Hematopoietic multipotent progenitor cell (in vitro differentiated cells): ENCODE measurements at places on chromosomes 7 and 10. TPM values are rescaled to one million over a fixed set of nuclear protein-coding genes. Genes with fewer than 3 reads are reported as not detected.

STN1 gene
- 34.5 TPM for total RNA-seq

PLEKHS1 gene
- total RNA-seq: not detected

POLR2J2 gene
- total RNA-seq: 2.7 TPM

GJC3 gene
- total RNA-seq: 0.54 TPM

HOGA1 gene
- not detected for total RNA-seq

DNA sequence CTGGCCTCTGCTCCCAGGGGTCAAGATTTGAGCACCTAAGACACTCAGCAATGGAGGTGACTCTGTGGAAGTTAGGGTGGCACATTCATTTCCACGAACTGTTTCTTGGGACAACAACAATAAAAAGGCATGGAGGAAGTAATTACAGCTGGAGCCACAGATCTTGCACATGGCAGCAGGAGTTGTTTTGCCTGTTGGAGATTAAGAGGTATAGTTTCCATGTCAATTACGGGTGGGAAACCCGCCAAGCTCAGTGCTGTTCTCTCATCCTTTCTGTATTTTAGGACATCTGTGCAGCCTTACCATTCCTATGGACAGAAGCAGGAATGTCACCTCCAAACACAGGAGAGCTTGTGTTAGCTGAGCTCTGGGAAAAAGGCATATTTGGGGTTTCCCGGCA, 201.2 kb downstream of the SNX10 start:
- no peak for DNase-seq

DNA sequence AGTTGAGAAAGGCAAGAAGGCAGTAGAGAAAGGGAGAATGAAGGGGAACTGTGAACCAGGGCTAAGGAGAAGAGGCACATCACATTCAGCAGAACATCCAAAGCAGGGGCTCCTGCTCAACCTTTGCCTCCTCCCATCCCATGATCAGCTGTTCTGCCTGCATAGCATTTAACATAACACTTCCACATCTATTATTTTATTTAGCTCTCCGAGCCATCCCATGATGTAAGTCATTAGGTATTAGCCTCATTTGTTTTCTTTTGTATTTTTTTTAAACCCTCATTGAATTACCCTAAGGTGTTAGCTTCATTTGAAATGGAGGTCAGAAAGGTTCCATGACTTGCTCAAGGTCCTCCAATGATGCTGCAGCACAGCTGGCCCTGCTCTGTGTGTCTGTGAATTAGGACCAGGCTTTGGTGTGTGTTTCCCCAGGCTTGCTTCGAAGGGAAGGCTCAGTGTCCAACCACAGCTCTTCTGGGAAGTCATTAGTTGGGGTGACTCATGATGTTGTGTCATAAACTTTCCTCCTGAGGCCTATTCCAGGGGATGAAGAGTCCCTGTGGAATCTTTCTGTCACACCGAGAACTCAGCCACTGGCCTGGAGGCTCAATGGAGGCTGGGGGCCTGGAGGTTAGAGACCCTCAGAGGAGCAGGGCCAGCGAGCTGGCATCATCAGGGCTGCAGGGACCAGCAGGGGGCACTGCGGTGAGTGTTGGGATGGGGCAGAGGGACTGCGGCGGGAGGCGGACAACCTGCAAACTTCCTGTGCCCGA, 16.5 kb downstream of the NPFFR1 start:
- DNase-seq: no peak

DNA sequence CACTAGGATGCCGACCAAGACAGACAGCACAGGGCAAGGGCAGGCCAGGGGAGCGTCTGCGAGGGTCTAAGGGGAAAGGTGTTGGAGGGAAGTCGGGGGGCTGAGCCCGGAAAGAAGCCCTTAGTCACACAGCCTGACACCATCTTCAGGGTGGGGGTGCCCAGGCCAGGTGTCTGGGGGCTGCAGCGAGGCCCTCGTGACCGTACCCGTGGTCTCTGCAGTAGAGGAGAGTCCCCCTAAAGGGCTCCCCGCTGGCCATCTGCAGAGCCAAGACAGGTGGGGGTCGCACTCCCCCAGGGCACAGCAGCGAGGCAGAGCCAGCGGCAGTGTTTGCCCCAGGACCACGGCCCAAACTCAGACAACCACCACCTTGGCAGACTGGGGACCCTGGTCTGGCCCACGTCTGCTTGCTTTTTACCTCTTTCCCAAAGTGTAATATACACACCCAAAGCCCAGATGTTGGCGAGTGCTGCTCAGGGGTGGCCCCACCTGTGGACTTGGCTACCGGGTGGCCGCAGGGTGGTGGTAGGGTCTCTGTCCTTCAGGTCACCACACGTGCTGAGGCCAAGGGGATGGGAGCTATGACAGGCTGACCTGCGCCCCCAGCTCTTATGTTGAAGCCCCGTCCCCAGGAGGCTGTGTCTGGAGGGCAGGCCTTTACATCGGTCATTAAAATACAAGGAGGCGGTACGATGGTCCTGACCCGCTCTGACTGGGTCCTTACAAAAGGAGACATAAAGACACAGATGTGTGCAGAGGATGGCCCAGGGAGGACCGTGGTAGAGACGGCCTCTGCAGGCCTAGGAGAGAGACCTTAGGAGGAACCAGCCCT, 107.4 kb downstream of the DNAJB6 start:
- DNase-seq: no peak

GRCh38 chr7:76191783-76192240, 9.9 kb upstream of the SRRM3 start:
- no peak for DNase-seq

- no peak for DNase-seq
Measured at GRCh38 chr7:79157281-79157680, 296.2 kb downstream of the MAGI2 start.

DNA sequence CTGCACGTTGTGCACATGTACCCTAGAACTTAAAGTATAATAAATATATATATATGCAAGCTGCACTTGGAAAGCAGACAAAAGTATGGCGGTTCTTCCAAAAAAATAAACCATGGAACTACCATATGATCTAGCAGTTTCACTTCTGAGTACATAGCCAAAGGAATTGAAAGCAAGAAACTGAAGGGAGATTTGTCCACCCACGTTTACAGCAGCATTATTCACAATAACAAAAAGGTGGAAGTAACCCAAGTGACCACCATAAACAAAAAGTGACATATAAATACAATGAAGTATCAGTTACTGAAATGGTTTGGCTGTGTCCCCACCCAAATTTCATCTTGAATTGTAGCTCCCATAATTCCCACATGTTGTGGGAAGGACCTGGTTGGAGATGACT, 525.3 kb upstream of the CELF2 start:
- DNase-seq: no peak

DNA sequence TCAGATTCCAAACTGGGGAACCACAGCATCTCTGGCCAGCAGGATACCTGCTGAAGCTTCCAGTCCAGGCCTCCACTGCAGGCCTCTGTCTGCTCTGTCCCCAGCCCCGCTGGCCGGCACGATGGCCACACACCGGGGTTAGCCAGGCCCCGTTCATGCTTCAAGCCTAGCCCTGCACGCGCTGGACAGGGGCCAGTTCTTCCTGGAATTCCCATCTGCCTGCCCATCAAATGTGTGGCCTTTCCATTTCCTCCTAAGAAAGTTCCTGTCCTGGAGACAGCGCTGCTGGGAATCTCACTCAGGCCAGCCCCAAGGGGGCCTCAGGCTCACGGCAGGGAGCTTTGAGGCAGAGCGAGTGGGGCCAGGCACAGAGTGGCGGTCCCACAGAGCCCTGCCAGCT, 18.0 kb downstream of the SH2B2 start:
- no peak for DNase-seq

- DNase-seq: no peak
Measured at GRCh38 chr10:131201741-131202515, 109.6 kb downstream of the TCERG1L start.

GRCh38 chr7:92768501-92769393, 67.6 kb downstream of the CDK6 start:
- DNase-seq: no peak

DNA sequence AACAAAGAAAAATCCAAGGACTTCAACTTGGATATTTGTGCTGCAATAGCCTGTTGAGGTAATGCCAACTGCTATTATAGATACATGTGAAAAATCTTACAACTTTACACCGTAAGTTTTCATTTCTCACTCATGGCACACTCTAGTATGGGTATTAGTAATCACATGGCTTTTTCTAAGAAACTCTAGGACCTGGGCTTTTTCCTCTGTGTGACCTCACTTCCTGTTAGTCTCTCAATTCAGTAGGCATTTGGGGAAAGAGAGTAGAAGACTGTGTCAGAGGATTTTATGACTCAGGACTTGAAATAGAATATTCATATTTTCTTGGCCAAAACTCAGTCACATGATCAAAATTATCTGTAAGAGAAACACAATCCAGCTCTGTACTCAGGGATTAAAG, 1049.9 kb downstream of the REEP3 start:
- no peak for DNase-seq

DNA sequence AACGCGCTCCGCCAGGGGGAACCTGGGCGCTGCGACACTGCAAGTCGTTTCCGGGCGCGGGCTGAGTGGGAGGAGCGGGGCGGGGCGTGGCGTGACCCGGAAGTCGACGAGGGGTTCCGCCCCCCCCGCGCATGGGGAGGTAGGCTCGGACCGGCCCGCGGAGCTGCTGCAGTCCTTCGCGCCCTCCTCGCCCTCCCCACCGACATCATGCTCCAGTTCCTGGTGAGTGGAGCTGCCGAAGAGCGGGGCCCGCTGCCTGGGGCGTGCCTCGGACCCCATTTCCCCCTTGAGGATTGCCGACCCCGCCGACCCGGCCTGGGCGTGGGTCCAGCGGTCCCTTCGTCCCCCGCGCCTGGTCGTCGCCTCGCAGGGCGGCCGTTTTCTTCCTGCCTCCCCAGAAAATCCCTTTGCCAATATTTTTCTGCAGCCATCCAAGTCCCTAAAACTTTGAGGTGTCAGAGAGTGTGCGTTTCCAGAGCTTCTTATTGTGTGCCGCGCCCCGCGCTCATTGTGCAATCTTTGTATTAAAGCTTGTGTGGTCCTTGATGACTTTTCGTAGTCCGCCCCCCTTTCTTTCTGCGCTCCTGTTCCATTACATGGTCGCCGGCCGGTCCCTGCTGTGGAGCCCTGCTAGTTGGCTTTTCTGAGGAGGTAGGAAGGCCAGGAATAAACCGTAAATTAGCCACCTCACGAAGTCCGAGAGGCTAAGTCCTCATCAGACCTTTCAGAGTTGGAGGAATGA, at the start of gene STMP1:
TSS of gene STMP1 (plus strand) at position 142 of the 742 bp plus-strand sequence.
- peak; percentile 96 for DNase-seq

- no peak for DNase-seq
Measured at GRCh38 chr10:61283066-61283465, 170.1 kb downstream of the TMEM26 start.

COL28A1 gene
- under 0.01 TPM for total RNA-seq
